ENCODE measurements at places on chromosomes 12 and 14.

GRCh38 chr12:132528564-132529106 is 38.7 kb downstream of the FBRSL1 start:
- DNase-seq, result no peak

- no peak for DNase-seq
Measured at GRCh38 chr12:131089531-131090273, 136.0 kb downstream of the ADGRD1 start.

GRCh38 chr14:63878052-63878451 is 25.2 kb downstream of the SYNE2 start:
- no peak for DNase-seq

GRCh38 chr12:112198120-112198733 is 72.9 kb downstream of the TRAFD1 start:
- DNase-seq, result peak; percentile 19

GRCh38 chr12:91937009-91937408 is 208.6 kb downstream of the BTG1 start:
- DNase-seq, result no peak
